Bronchial smooth muscle cell (primary cell): ENCODE measurements at places on chromosomes 1 and 21. TPM values are rescaled to one million over a fixed set of nuclear protein-coding genes. Genes with fewer than 3 reads are reported as not detected.

The ETNK2 gene
- 2.2 and 5.2 TPM in 2 replicates for total RNA-seq

The SH3BGR gene
- total RNA-seq = 0.69 and 2.7 TPM in 2 replicates

The UQCRHL gene
- 14.8 and 15.3 TPM in 2 replicates for total RNA-seq

The IL22RA1 gene
- total RNA-seq = 0.09 TPM in 1 of 2 replicates, not detected in the other

The CLEC20A gene
- total RNA-seq = not detected in 2 replicates

The LRRC7 gene
- total RNA-seq = under 0.01 TPM in 1 of 2 replicates, not detected in the other

The FHAD1 gene
- total RNA-seq = 0.26 and 0.32 TPM in 2 replicates

The ACTL8 gene
- 0.09 and 0.16 TPM in 2 replicates for total RNA-seq

The SPRR4 gene
- not detected in 2 replicates for total RNA-seq

The EFNA3 gene
- 0.79 and 1.1 TPM in 2 replicates for total RNA-seq

The CTNNBIP1 gene
- 23.8 and 30.1 TPM in 2 replicates for total RNA-seq

The MYOM3 gene
- total RNA-seq = under 0.01 TPM in 1 of 2 replicates, not detected in the other

The KRTAP6-3 gene
- total RNA-seq = not detected in 2 replicates

The PGBD5 gene
- 0.69 and 2.2 TPM in 2 replicates for total RNA-seq

The UHMK1 gene
- 26.4 and 43.5 TPM in 2 replicates for total RNA-seq

The SELL gene
- 0.09 and 0.16 TPM in 2 replicates for total RNA-seq
